ENCODE measurements at places on chromosomes 5 and 9.

DNA sequence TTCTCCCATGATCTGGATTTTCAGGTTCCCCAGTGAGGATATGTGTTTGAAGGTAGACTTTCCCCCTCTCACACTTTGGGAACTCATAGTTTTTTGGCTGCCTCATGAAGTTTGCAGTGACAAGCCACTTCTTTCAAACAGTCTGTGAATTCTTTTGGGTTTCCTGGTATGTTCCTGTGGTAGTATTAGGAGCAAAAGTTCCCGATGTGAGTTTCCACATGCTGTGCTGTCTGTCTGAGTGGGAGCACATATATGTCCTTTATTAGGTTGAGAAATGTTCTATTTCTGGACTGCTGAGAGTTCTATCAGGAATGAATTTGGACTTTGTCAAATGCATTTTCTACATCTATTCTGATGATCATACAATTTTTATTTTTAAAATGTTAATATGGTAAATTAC, 273.2 kb upstream of the TARS1 start:
- no peak for DNase-seq

GRCh38 chr9:134460896-134461295, 134.6 kb downstream of the RXRA start:
- no peak for DNase-seq

GRCh38 chr9:127493592-127494303, 42.4 kb downstream of the LRSAM1 start:
- DNase-seq: no peak

- DNase-seq: no peak
Observed at GRCh38 chr9:31089549-31090221, 1294.8 kb upstream of the ACO1 start.

GRCh38 chr5:145027286-145027685, 807.9 kb downstream of the PRELID2 start:
- DNase-seq: no peak

DNA sequence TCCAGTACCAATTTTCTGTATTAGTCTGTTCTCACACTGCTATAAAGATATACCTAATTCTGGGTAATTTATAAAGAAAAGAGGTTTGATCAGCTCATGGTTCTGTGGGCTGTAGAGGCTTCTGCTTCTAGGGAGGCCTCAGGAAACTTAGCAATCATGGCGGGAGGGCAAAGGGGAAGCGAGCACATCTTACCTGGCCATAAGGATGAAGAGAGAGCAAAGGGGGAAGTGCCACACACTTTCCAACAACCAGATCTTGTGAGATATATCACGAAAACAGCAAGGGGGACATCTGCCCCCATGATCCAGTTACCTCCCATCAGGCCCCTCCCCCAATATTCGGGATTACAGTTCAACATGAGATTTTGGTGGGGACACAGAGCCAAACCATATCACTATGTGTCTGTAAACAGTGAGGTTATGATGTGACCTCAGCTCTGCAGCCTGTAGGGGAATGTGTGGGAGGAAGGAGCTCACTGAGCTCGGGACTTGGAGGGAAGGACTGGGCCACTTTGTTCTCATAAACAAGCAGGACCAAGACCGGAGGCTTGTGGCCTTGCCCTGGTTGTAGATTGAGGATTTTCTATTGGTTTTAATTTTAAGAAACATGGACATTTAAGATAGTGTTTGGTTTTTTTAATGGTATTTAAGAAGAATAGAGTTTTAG, 85.2 kb downstream of the EHMT1 start:
- DNase-seq: no peak

DNA sequence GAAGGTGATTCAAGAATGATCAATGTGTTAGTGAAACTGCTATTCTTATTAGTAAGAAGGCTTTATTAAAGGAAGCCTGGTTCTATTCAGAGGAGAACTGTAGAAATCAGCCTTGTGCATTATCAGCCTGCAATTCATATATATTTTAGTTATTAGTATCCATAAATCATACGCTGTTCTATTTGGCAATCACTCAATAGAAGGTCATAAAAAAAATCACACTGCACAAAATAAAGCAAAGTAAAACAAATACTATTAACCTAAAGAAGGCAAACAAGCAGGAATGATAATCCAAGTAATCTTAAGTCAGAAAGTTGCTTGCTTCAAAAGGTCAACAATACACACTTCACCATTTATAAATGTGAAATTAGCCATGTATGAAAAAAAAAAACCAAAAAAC, 138.1 kb downstream of the PDE4D start:
- DNase-seq: no peak

- DNase-seq: no peak
Observed at GRCh38 chr9:89398621-89399020, 80.3 kb downstream of the SECISBP2 start.

GRCh38 chr9:112130997-112131396, 44.1 kb downstream of the SUSD1 start:
- DNase-seq: no peak

- no peak for DNase-seq
Observed at GRCh38 chr9:4857163-4857810, 64.5 kb downstream of the RCL1 start.

DNA sequence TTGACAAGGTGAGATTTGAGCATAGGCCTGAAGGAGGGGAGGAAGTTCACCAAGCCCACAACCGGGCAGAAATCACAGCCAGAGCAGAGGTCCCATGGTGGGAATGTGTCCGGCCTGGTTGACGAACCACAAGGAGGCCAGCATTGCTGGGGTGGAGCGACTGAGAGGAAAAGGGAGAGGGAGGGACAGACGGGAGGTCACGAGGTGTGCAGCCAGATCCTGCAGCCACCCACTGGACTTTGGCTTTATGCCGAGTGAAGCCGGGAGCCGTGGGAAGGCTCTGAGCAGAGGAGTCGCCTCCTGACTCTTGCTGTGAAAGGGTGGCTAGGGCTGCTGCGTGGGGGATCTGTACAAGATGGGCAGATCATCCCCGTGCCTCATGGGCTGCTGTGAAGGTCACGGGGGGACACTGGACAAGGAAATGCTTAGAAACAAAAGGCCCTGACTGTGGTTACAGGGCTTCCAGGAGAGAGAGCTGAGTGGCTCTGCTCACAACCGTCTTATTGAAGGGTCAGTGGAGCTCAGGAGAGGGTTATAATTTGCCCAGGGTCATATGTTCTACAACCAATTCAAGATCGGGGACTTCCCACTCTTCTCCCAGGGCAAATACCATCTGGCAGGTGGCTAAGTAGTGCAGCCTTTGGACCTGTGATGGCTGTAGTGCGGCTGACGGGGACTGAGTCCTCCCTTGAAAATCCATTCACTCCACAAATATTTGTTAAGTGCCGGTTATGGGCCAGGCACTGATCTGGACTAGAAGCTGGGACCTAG, 15.6 kb upstream of the CD74 start:
- no peak for DNase-seq

- DNase-seq: no peak
Observed at GRCh38 chr5:980001-980588, 28.5 kb upstream of the NKD2 start.

DNA sequence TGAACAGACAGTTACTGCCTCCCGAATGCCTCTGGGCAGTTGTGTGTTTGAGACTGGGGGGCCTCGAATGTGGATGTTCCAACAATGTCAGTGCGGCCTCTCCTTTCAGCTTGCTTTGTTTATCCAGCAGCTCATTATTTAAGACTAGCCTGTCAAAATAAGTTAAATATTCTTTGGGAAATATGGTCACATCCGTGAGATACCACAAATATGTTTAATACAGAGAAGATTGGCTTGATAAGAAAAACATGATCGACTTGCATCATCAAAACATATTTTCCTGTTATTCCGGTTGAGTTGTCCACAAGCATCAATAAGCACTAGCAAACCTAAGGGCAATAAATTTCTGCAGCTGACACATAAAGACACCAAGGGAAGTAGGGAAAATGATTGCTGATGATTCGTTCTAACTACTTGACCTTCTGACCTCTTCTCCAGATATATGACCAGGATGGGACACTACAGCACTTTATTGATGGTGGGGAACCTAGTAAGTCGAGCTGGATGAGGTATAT, 66.5 kb downstream of the PRDM6 start:
- no peak for DNase-seq

DNA sequence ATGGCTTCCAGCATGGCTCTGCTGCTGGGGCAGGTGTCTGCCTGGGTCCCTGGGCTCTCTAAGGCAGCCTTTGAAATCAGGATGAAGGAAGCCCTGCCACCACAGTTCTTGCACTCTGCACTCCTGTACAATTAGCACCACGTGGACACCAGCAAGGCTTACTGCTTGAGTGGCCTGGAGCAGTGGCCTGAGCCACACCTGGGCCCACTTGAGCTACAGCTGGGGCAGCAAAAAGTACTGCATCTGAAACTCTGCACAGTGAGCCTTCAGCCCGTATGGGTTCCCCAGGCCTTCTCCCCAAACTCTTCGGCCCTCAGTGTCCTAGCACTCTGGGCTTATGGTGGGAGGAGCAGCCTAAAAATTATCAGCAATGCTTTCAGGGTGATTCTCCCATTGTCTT, 8.0 kb upstream of the INIP start:
- no peak for DNase-seq

- DNase-seq: no peak
Observed at GRCh38 chr5:56054666-56055065, 59.9 kb upstream of the IL6ST start.

- no peak for DNase-seq
Observed at GRCh38 chr5:133274597-133274935, 222.8 kb downstream of the HSPA4 start.

- no peak for DNase-seq
Observed at GRCh38 chr9:82423700-82424099, 435.1 kb downstream of the SPATA31D1 start.

GRCh38 chr9:22105005-22105722, 96.1 kb upstream of the CDKN2B start:
- DNase-seq: no peak

Data from A549 (cell line).